Suppressor macrophage treated with lipopolysaccharide for 4 hours (primary cell): ENCODE measurements at places on chromosomes 3 and 15.

DNA sequence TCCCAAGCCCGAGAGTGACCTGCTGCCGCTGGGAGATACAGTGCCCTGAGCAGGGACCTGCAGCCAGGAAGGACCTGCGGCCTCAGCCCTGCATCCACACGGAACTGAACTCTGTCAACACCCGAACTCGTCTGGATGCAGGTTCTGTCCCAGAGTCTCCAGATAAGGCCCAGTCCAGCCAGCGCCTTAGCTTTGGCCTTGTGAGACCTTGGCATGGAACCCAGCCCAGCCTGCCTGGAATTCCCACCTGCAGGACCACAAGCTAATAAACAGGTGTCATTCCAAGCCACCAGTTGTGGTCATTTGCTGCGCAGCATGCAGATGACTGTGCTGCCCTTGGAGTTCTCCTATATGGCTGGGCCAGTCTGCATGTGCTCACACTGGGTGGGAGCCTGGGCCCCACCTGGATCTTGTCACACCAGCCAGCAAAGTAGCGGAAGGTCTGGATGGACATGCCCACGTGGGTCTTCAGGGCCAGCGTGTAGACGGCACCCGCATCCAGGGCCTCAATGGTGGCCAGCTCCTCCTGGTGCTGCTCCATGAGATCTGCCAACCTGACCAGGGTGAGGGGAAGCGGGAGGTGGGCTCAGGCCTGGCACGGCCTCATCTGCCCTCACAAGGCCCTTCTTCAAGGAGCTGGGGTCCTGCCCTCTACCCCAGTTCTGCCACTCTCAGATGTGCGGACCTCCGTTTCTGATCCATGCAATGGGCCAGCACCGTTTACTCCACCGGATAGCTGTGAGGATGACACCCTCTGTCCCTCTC lies 47.2 kb upstream of the SLC41A3 start:
- no peak for DNase-seq

DNA sequence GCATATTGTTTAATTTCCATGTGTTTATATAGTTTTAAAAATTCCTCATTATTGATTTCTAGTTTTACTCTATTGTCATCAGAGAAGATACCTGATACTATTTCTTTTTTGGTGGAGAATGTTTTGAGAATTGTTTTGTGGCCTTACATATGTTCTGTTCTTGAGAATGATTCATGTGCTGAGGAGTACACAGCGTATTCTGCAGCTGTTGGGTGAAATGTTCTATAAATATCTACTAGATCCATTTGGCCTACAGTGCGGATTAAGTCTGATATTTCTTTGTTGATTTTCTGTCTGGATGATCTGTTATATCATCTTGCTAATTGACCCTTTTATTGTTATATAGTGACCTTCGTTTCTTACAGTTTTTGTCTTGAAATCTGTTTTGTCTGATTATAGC lies 109.7 kb downstream of the UBE2E2 start:
- no peak for DNase-seq

DNA sequence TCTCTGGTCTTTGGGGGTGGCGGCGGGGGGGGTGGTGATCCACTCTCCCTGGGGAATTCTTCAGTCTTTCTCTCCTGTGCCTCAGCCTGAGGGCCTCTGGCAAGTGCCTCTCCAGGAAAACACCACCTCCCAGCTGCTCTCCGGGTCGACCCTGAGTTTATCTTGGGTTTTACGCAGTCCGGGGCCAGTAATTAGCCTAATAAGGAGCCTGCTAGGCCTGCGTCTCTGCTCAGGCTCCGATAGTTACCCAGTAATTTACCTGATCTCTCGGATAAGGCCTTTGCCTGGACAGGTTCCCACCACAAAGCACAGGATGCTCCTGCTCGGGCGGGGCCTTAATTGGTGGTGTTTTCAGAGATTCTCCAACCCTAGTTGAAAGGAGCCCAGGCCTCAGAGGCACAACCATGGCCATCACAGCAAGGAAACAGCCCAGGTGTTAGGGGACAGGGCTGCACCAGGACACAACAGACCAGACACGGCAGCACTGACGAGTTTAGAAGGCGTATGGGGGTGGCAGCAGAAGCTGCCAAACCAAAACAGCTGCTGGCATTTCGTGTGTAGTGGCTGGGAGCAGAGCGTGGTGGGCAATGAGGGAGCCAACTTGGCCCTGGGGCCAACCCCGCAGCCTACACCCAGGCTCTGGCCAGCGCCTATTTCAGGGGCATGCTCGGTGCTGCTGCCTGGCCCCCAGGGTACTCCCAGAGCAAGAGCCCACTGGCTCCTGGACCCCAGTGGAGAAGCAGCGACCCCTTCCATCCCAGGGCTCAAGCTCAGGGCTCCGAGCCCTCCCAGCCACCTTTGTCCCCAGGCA lies 71.4 kb downstream of the KLF13 start:
- no peak for DNase-seq

DNA sequence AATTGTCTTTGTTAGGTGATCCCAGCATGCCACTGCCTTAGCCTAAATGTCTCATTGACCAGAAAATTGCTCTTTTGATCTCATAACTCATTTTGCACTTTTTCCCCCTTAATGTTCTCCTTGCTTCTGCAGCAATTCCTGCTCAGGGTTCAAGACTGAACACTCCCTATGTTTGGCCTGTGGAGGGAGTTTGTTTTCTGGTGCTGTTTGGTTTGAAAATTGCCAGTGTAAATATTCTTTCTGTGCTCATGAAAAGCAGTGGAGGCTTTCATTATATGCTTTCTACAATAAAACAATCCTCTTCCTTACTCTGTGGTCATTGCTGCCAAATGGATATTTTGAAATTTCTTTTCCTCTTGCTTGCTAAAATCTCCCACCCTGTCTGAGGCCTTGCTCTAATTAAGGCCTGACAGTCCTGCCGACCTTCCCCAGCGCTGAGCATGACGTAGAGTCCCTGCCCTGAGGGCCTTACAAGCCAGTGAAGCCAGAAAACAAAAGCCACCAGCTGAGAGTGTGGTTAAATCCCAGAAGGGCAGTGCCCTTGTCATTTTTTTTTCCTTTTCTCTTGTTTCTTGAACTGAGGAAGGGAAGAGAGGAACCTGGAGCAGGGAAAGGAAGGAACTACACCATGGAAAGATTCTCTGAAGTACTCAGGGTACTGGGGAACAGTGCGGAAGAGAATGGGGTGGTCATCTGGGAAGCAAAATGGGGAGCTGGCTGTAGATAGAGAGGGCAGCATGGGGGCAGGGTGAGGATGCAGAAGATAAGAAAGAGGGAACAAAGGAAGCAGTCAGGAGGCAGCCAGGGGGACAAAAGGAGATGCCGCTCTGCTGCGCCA lies 24.8 kb downstream of the ZBTB38 start:
- no peak for DNase-seq

- DNase-seq, result no peak
These were observed 92.4 kb downstream of the GHSR start for GRCh38 chr3:172355836-172356235.

- no peak for DNase-seq
These were observed 641.4 kb upstream of the CBLB start for GRCh38 chr3:106510206-106510605.

- no peak for DNase-seq
These were observed 10.8 kb downstream of the PAK6 start for GRCh38 chr15:40249477-40250303.

DNA sequence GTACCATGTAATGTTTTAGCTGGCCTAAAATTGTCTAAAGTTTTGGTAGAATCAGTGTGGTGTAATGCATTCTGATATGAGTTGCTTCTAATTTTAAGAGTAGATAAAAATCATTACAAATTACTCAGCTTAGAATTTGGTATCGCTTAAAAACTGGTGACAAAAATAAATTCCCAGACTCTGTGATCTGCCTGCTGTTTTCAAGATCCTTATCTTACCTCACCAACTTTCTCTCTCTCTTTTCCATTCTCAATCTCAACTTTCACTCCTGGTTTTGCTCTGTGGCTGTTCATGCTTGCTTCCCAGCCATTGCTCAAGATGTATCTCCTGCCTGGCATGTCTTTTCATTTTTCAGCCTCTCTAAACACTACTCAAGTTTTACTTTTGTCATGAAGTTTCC lies 45.7 kb downstream of the TCF12 start:
- peak; percentile 30 for DNase-seq

DNA sequence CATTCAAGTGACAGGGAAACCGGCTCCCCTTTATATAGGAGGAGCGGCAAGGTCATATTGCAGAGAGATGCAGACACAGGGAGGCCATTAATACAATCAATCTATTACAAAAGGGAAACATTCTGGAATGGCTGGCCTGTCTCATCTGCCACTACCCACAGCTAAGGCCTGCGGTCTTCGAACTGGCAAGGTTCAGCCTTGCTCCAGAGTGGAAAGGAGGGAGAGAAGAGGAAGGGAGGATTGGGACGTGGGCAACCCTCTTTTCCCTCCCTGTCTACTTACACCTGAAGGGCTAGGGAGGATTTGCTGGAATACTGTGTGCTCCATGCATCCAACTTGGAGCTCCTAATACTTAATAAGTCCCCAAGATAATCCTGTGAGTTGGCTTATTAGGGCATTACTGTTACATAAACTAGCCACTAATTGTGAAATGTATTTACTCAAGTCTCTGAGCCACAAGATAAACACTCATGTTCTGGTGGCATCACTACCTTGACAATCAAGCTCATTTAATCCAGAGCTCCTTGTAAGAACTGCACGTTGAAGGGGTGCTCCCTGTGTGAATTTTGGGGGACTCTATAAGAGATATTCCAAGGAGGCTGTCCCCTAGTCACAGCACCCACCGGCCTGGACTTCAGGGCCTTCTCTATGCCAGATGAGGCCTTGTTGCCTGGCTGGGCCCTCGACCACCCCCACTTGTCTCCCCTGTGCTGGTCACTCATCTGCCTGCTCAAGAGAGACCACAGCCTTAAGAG lies 19.7 kb upstream of the CCDC174 start:
- no peak for DNase-seq
